Parietal lobe (tissue), 2 donors: ENCODE measurements at places on chromosomes 2 and 18. TPM values are rescaled to one million over a fixed set of nuclear protein-coding genes. Genes with fewer than 3 reads are reported as not detected.

Gene TUBB8B
- total RNA-seq: not detected

Gene ZSWIM2
- total RNA-seq: 0.63 TPM

Gene CASP8
- 0.63 TPM for total RNA-seq

Gene DSG4
- not detected for total RNA-seq

Gene TEKT4
- total RNA-seq: not detected

Gene LTBP1
- total RNA-seq: 42.3 TPM
